ENCODE measurements at places on chromosomes 12 and 14. TPM values are rescaled to one million over a fixed set of nuclear protein-coding genes. Genes with fewer than 3 reads are reported as not detected.

DNA sequence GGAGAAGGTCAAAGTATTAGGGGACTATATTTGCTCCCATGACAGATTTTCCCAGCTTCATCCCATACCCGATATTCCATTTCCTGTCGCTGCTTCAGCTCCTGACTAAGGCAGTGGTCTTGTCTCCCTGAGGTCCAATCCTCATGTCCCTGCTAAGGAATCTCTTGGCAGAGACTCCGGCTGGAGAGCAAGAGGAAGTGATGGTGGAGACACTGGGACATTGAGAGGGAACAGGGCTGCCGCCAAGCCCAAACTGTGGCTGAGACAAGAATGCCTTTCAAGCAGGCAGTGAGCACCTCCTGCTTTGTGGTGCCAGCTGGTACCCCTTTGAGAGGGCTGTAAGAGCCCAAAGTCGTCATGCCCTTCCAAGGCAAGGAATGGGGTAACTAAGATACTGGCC is 5.5 kb downstream of the SP7 start:
- H3K36me3 ChIP-seq: no peaks in the 10 kb centered on the region
- no peak overlapping the region for H3K4me3 ChIP-seq
- no peak overlapping the region for H3K27ac ChIP-seq

DNA sequence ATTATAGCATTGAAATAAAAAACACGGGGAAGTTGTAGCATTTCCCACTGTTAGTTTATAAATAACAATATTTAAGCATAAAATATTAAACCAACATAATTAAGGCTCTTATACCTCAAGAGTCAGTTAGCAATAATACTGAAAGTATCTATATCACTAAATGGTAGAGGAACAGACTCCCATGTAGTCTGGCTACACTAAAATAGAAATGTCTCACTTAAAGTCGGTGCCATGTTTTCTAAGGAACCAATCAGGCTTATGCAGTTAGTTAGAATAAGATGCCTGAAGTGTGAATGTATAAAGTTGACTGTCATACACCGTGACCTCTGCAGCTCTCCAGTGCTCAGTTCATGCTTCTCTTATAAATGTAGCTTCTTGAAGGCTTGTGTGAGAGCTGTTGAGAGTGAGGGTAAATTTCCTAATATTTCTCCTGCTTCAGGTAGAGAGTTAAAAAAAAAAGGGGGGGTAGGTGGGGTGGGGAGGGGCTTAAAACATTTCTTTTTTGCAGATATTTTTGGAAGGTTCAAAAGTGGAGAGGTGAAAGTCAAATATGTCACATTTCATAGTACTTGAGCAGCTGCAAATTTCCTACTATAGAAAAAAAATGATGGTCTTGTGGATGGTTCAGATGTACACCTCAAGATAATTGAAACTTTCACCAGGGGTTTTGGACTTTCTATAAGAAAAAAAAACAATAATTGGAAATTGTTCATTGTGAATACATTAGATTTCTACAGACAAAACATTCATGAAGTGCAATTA is 64.5 kb downstream of the PTCSC3 start:
- H3K27ac ChIP-seq: no peak overlapping the region
- H3K4me3 ChIP-seq: no peak overlapping the region
- no peaks in the 10 kb centered on the region for H3K4me1 ChIP-seq
- DNase-seq: no peak

Gene GPD1
- 0.36 TPM for total RNA-seq

Gene TMEM63C
- total RNA-seq: 0.12 TPM

Gene SPTB
- total RNA-seq: 0.07 TPM

Gene TMPRSS12
- not detected for total RNA-seq

- H3K4me1 ChIP-seq: no peaks in the 10 kb centered on the region
- no peak overlapping the region for H3K4me3 ChIP-seq
- no peak overlapping the region for H3K27ac ChIP-seq
Measured at GRCh38 chr12:56803750-56804149, 40.6 kb downstream of the HSD17B6 start.

DNA sequence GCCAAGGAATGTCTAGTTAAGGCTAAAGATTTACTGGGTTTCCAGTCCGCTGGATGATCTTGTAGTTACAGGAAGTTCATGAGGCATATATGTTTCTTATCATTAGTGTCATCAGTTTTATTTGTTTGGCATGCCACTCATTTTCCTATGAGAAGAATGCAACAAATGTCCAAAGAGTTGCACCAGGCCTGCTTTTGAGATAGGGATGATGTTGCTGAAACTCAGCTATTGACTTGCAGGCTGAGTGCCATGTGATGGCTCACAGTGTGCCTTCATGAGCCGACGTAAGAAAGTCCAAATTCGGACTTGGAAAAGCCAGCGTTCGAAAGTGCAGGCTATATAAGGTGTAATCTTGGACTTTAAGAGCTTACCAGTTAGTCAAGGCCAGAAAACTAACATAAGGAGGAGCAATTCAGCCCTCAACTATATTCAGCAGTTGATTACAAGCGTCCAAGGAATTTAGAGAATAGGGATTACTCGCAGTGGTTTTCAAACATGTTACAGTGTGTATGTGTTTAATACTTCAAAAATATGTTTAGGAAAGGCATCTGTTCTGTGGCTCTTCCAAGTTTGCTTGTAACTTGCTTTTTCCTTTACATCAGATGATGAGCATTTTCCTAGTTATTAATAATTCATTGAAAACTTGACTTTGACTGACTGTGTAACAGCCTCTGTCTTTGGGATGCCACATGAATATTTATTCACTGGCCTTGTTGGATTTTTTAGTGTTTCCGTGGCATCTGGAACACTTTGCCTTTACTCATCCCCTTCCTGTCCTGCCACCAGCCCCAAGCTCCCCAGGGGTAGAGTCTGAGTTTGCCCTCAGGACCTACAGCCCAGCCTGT is 101.3 kb downstream of the LGMN start:
- DNase-seq: no peak
- peak overlapping the region; percentile 36 for H3K4me3 ChIP-seq
- H3K27ac ChIP-seq: peak overlapping the region; percentile 95
- H3K36me3 ChIP-seq: peaks cover 10% of the 10 kb centered on the region
- no peaks in the 10 kb centered on the region for H3K27me3 ChIP-seq

DNA sequence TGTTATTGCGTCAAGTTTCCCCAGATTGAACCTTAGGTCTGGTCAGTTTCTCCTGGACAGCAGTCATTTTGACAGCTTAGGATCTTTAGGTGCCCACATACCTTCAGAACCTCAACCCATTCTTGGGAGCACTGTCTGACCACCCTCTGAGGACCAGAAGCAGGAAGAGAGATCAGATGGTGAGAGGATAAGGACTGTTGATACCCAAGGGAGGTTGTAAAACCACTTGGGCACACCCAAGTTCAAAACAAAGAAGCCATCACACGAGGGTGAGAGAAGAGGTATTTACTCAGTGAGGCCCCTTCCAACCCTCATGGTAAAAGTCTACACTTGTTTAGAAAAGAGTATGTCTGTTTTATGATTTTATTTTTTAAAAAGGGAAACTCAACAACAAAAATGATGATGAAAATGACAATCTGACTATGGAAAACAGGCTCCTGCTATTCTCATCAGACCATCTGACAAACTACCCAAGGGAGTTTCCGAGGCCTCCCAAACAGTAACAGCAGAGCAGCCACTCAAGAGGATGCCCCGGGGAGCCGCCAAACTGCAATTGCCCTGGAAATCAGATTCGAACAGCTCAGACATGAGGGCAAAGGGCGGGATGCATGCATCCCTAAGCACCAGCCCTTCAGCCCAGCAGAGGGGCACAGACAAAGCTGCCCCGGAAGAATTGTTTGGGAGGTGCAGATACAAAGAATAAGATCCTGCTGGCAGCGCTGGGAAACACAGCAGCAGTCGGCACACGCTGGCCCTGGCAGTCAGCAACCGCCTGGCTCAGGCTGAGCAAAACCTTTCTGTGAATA is 162.6 kb upstream of the PLEKHG7 start:
- peak overlapping the region; percentile 99 for H3K27ac ChIP-seq
- H3K4me1 ChIP-seq: peaks cover 69% of the 10 kb centered on the region
- H3K36me3 ChIP-seq: peaks cover 9% of the 10 kb centered on the region
- DNase-seq: no peak
- H3K4me3 ChIP-seq: peak overlapping the region; percentile 83

DNA sequence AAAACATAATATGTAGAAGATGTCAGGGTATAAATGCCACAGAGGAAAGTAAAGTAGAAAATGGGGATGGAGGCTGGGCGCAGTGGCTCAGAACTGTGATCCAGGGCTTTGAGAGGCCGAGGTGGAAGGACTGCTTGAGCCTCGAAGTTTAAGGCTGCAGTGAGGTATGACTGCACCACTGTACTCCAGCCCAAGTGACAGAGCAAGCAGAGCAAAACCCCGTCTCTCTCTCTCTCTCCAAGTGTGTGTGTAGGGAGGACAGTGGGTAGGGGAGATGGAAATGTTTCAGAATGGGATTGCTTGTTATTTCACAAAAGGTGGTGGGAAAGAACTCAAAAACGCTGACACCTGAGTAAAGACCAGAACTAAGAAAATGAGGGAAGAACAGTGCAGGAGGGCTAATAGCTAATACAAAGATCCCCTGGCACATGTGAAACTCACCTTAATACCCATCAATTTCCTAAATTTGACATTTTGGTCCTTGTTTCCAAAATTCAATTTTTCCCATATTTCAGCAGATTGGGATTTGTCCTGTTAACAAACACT is 5.7 kb upstream of the ZCCHC8 start:
- H3K4me1 ChIP-seq: peaks cover 13% of the 10 kb centered on the region
- H3K27ac ChIP-seq: peak overlapping the region; percentile 47
- H3K36me3 ChIP-seq: peaks cover 8% of the 10 kb centered on the region
- no peak for DNase-seq
- H3K4me3 ChIP-seq: no peak overlapping the region
- no peaks in the 10 kb centered on the region for H3K27me3 ChIP-seq

Gene ELK3
- total RNA-seq: 21.6 TPM

- H3K36me3 ChIP-seq: no peaks in the 10 kb centered on the region
- no peaks in the 10 kb centered on the region for H3K4me1 ChIP-seq
- H3K27ac ChIP-seq: no peak overlapping the region
- no peak for DNase-seq
Measured at GRCh38 chr14:61219673-61220072, 61.5 kb downstream of the TMEM30B start.

DNA sequence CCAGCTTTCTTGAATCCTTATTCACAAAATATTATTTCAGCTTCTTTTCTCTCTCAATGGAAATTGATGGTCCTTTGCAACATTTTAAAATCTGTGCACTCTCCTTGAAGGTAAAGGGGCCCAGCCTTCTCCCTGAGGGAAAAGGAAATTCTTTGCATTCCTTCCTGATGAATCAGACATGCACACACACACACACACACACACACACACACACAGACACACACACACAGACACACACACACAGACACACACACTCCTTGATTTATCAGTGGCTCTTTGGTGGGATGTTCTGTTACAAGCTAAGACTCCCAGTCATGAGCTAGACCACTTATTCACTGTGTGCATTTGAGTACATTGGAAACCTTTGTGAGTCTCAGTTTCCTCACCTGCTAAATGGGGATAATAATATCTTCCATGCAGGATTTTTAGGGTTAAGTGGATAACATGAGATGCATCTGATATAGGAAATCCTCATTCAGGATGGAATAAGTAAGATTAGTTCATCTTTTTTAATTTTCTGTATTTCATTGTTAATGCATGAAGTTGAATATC is 45.1 kb upstream of the HMGA2 start:
- peaks cover 41% of the 10 kb centered on the region for H3K27me3 ChIP-seq
- no peak overlapping the region for H3K4me3 ChIP-seq
- no peaks in the 10 kb centered on the region for H3K4me1 ChIP-seq
- no peak overlapping the region for H3K27ac ChIP-seq
- H3K36me3 ChIP-seq: peaks cover 5% of the 10 kb centered on the region

Gene SLC38A2
- 192 TPM for total RNA-seq

DNA sequence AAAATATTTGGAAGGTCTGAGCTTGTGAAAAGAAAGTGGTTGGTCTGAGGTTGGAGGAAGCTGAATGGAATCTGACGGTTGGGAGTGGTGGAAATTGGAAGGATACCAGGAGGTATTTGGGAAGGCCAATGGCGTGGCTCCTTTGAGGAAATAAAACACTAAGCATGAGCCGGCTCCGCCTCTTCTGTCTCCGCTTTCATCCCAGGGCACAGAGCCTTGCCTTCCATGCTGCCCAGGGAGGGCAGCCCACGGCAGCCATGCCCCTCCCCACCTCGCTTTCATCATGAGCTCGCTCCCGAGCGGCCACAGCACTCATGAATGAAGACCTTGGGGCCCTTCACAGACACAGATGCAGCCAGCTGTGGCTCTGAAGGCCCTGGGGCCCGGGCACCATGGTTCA is 36.2 kb downstream of the HSP90AA1 start:
- no peaks in the 10 kb centered on the region for H3K36me3 ChIP-seq
- no peak overlapping the region for H3K27ac ChIP-seq
- no peaks in the 10 kb centered on the region for H3K4me1 ChIP-seq
- H3K4me3 ChIP-seq: no peak overlapping the region
- no peaks in the 10 kb centered on the region for H3K27me3 ChIP-seq

GRCh38 chr12:6230321-6231110 is 30.3 kb downstream of the CD9 start:
- peak; percentile 77 for DNase-seq
- H3K36me3 ChIP-seq: no peaks in the 10 kb centered on the region
- H3K4me1 ChIP-seq: peaks cover 30% of the 10 kb centered on the region

GRCh38 chr14:90795744-90796143 is 20.5 kb downstream of the TTC7B start:
- DNase-seq: no peak
- no peaks in the 10 kb centered on the region for H3K27me3 ChIP-seq
- no peak overlapping the region for H3K27ac ChIP-seq
- no peaks in the 10 kb centered on the region for H3K36me3 ChIP-seq
- peaks cover 6% of the 10 kb centered on the region for H3K4me1 ChIP-seq

DNA sequence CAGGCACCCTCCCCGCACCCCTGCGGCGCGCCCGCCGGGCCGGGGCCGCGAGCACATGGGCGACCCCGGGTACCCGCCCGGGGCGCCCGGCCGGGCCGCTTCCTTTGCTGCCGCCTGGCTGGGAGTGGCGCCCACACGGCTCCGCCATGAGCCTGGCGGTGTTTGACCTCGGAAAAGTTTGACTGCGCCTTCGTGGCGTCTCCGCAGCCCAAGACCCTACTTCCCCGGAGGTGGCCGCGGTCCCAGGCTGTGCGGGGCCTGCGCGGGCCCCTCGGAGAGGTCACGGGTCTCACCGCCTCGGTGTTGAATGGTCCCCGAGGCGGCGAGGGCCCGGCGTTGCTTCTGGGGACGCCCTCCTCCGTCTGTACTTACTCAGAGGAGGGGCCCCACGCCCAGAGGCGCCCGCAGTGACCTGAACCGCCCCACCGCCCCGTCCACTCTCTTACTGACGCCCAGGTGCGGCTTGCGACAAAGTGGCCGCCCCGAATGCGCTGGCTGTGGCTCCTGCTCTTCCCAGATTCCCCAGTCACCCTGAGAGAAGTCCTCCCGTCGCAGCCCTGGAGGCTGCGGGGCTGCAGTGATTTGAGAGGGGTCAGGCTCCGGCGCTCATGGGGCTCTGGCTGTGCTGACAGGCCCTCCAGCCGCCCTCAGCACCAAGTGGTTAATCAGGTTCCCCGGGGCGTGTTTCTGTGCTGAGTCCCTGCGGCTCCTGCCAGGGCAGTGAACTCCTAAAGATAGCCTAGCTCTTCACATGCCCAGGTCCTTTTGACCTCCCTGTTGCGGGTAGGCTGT is 5.8 kb downstream of the KMT5A start:
- H3K4me3 ChIP-seq: peak overlapping the region; percentile 94
- H3K4me1 ChIP-seq: peaks cover 40% of the 10 kb centered on the region
- H3K27ac ChIP-seq: peak overlapping the region; percentile 88

Gene MYF6
- not detected for total RNA-seq

Gene CCDC198
- not detected for total RNA-seq

Gene PTPRO
- not detected for total RNA-seq

All from natural killer cell treated with Interleukin-12 subunit alpha and Interleukin-12 subunit beta and Interleukin-15 and Interleukin-18, amount 100 ng/mL, for 72 hours (primary cell).